Kidney epithelial cell (primary cell): ENCODE measurements at places on chromosomes 6 and 20. TPM values are rescaled to one million over a fixed set of nuclear protein-coding genes. Genes with fewer than 3 reads are reported as not detected.

DNA sequence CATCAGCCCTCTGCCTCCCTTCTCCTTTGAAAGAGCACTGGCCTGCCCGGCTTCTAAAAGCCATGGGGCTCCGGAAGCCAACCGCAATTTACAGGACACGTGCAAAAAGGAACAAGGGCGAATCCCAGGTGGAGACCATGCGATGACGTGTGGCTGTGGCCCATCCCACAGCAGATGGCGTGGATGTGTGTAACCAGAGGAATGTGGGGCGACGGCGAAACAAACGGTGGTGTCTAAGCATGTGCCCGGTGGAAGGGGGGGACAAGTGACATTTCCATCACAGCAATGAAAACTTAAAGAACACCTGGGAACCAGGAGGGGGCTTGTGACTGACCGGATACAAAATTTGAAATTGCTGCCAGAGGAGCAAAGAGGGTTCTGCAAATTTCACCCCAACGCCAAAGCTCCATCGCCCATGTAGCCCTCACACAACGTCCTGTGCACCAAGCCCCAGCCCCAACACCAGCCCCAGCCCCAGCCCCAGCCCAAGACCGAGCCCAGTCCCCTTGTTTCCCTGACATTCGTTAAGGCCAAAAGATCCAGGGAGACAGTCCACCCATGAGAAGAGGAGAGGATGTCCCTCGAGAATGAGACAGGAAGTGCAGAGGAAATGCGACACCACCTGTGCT is 159.7 kb upstream of the ZNF337 start:
- DNase-seq: no peak

DNA sequence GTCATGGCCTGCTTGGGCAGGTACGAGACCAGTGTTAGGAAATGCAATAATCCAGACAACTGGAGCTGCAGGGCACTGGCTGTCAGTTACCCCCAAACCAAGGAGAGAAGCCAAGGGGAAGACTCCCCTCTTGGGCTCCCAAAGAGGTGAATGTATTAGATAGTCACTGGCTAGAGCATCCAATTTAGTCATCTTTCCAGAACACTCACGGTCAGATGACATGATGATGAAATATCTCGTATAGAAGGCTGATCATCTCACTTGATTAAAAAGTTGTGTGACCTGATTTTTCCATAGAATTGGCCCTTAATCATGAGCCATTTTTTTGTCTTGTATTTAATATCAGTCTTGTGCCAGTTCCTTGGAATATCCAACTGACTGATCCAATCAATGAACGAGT is 40.7 kb downstream of the SLC22A3 start:
- no peak for DNase-seq

Gene KHDC1L
- total RNA-seq: not detected in 2 replicates

Gene C20orf202
- total RNA-seq: not detected in 2 replicates

DNA sequence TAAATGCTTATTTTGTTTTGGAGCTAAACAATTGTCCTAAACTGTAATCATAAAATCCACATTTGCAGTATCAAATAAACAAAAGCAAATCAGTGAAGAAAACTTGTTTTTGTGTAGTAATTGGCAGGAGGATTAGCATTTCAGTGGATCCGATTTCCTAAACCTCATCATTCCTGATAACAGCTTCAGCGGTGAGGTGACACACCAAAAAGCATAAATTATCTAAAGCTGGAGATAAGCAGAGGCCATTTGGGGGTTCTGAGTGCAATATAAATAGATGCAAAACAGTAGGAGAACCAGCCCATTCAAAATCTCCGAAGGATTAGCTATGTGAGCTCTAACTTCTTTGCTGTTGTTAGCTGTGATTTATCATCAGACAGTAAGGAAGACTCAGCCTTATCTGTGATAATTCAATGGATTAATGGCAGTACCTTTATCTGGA is 235.8 kb downstream of the EPHA7 start:
- no peak for DNase-seq

DNA sequence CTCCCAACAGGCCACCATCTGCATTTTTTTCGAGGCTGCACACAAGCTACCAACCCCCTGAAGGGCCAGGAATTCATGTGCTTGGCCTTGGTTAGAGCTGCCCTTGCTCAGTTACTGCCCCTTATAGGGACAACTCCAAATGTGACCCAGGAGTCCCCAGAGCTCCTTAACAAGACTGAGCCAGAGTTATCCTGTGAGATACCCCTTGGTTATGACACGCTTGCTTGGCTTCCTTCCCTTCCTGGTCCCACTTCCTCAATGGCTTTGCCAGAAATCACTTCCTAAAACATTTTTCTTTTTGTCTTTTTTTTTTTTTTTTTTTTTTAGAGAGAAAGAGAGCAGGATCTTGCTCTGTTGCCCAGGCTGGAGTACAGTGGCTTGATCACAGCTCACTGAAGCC is 8.9 kb downstream of the TREM1 start:
- DNase-seq: no peak

- DNase-seq: no peak
These were observed 13.1 kb downstream of the STMN3 start for GRCh38 chr20:63640086-63640485.

GRCh38 chr20:18832546-18833200 is 19.1 kb downstream of the SCP2D1 start:
- no peak for DNase-seq

Gene MYMX
- not detected in 2 replicates for total RNA-seq

GRCh38 chr6:90168693-90169131 is 127.9 kb downstream of the BACH2 start:
- peak; percentile 38 for DNase-seq

DNA sequence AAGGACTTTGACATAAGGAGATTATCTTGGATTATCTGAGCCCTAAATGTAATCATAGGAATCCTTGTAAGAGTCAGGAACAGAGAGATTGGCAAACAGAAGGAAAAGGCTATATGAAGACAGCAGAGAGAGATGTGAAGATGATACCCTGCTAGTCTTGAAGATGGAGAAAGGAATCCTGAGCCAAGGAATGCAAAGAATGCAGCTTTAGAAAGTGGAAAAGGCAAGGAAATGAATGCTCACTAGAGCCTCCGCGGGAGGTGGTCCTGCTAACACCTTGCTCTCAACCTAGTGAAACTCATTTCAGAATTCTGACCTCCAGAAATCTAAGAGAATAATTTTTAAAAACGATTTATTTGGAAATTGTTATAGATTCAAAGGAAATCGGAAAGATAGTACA is 117.1 kb downstream of the TBXT start:
- DNase-seq: no peak

GRCh38 chr6:23927935-23928334 is 198.1 kb upstream of the NRSN1 start:
- no peak for DNase-seq

- no peak for DNase-seq
These were observed 15.4 kb downstream of the SYNJ2 start for GRCh38 chr6:157996918-157997702.

- DNase-seq: no peak
These were observed 68.9 kb downstream of the ZNF217 start for GRCh38 chr20:53524589-53525312.

Gene GABRR1
- not detected in 2 replicates for total RNA-seq

DNA sequence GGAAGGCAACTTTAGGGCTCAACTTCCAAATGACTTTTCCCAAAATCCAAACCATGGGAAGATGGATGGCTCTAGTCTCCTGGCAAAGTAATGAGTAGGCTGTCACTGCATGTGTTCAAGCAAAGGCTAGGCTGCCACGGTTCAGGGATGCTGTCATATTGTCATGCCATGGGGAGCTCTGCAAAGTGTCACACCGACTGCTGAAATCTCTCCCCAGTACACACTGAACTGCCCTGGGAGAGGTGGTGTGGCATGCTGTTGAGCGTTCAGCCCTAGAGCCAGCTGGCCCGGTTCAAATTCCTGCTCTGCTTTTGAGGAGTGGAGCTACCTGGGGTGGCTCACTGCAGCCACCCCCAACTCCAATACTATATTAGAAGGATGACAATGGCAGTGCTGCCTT is 115.9 kb downstream of the LRFN2 start:
- DNase-seq: no peak

DNA sequence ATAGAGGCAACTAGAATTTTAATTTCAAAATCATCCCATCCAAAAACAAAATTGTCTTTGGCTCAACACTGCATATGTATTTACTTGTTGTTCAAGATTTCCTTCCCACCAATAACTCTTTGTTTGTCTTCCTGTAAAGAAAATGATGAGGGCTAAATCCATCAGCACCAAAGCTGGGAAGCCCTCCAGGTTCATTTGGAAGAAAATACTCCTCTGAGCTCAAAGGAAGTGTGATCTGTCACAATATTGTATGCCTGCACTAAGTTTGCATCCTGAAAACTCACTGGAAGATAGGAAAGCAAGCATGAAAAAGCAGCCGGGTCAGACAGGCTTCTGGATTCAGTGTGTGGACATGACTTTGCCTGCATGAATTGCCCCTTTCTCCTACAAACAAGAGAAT is 28.7 kb upstream of the OPRM1 start:
- no peak for DNase-seq

Gene PLEKHG1
- 27.8 and 52.9 TPM in 2 replicates for total RNA-seq

GRCh38 chr6:53360093-53360912 is 11.6 kb upstream of the ELOVL5 start:
- no peak for DNase-seq

Gene PAX1
- total RNA-seq: not detected in 2 replicates

DNA sequence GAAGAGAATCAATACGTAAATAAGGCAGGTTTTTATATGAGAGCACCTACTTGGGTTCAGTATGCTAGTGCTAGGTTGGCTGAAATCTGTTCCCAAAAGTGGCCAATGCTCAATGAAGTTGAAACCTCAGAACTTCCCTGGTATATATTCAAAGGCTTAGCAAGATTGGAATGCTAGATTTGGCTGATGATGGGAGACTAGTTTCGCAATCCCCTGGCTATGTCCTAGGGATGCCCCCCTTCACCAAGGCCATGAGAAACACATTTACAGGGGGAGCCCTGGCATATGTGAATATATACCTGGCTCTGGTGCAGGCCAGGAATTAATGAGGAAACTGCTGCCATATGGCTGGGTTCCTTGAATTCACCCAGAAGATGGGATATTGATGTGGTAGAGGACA is 142.4 kb upstream of the C6orf118 start:
- DNase-seq: no peak

GRCh38 chr20:15235471-15236198 is 898.2 kb upstream of the FLRT3 start:
- no peak for DNase-seq

Gene LGSN
- not detected in 2 replicates for total RNA-seq

- no peak for DNase-seq
These were observed 40.4 kb upstream of the TINAG start for GRCh38 chr6:54267798-54268197.

GRCh38 chr6:46749731-46750130 is 3.0 kb downstream of the ANKRD66 start:
- no peak for DNase-seq

DNA sequence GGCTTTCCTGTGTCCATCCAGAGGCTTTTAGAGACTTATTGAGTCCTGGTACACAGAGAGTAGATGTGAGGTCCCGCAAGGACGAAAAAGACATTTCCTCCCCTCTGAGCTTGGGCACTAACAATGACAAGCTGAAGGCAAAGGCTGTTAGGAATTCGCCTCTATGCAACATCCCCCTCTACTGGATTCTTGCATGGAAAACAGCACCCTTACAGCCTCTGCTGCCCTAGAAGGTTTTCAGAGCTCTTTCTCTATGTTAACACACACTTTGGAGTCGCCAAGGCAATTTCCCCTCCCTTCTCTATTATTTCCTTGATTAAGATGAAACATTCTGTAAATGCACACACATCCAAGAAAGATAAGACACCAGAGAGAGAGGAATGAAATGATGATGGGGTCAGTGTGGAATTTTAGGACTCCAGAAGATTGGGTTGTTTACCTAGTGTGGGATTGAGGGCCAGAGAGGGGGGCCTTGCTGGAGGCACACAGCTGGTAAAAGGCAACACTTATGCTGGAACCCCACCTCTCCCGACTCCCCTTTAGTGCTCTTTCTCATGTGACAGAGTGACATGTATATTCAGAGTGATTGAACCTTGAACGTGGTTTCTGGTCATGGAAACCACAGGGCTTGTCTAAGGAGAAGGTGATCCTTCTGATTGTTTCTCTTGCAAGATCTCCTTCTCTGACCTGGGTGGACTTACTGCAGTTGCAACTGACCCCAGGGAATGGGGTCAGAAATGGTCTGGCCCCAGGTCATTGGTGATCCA is 300.7 kb downstream of the CLIC5 start:
- peak; percentile 55 for DNase-seq

GRCh38 chr6:90204327-90205056 is 92.2 kb downstream of the BACH2 start:
- no peak for DNase-seq

Gene SLC22A2
- 0.04 TPM in 1 of 2 replicates, not detected in the other for total RNA-seq

Gene AKAP12
- total RNA-seq: 526 and 581 TPM in 2 replicates

DNA sequence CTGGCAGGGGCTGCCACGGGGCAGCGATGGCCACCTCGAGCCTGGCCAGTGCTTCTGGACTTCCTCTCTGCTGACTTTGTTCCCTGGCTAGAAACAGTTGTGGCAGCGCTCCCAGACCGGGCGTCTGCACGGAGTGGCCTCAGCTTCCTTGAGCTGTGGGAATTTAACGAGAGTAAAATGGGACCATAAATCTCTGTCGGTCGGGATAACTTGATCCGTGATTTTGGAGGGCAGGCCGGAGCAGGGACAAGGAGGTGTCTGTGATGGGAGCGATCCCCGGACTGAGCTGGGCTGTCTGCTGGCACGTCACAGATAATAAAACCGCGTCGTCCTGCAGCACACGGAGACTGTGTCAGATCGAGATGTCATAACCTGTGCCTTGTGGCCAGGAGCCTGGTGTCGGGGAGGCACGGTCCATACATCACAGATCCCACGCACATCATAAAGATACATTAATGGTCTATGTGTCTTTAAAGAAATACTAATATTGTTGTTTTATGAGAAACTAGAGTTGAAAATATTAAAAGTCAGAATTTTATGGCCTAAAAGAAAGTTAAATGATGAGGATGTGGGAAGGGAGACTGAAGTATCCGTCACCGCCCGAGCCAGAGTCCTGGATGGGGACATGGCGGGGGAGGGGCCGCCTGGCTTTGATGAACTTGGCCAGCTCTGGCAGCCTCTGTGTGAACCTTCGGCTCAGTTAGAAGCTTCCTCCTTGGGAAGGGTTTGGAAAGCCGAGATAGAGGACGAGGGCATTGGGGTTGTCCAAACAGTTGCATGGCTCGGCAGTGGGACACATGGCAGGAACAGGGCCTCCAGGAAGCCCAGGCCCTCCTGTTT is 6.5 kb upstream of the RBBP8NL start:
- no peak for DNase-seq

DNA sequence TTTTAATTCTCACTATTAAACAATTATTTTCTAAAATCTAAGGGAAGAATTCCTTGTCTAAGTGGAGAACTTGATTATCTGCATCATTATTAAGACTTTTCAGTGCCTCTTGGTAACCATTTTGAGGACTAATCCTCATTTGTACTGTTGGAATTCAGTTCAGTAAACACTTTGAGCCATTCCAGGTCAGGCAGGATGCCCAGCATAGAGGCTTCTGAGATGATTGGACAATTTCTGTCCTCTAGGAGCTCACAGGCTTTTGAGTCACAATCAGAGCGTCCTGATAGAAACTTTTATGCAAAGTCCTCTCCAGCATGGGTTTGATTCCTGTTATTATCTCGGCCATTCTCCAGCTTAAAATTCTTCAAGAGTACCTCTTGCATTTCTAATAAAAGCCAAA is 1304.6 kb downstream of the EPHA7 start:
- no peak for DNase-seq
